RWPE1 (cell line): ENCODE measurements at places on chromosomes 7 and 10.

DNA sequence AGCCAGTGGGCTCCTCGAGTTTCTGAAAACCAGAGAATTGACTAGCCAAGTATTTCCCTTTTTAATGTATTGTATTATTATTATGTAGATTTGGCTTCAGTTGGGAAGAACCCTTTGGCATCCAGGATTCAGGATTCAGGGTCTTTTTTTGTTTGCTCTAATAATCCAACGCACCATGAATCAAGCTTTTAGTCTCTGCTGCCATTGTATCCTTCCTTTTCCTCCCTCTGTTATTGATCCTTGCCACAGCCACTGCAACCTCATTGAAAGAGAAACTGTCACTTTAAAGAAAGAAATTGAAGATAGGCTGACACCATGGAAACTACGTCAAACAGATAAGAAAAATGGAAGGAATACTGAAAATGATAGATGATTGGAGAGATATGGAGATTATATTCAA is 150.0 kb downstream of the CHRM2 start:
- DNase-seq: no peak

DNA sequence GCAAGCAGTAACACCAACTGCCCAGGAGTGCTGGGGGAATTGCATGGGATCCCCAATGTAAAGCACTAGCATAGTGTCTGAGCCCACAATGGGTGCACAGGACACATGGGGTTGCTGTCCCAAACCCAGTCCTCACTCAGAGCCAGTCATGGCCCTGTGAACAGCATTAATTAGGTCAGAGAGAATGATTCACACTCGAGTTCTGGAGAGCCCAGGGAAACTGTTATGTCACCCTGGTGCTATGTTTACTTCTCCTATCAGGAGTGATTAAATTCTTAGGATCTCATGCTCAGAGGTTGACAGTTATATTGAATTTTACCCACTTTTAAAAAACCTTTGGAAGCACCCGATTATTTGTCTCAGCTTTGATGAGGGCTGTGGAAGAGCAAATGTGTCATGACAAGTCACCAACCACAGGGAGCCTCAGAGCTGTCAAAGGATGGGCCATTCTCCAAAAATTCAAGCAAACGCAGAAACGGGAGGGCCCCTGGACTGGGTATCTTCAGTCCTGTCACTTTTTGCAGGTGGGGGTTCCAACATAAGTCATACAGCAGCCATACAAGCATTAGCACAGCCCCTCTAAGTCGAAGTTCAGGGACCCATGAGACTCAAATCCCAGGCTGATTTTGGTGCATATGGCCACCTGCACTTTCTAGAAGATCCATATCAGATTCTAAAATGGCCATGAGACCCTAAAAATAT is 1.3 kb upstream of the RASSF4 start:
- peak; percentile 14 for DNase-seq

GRCh38 chr10:70379581-70380176 is 2.7 kb downstream of the LRRC20 start:
- no peak for DNase-seq

DNA sequence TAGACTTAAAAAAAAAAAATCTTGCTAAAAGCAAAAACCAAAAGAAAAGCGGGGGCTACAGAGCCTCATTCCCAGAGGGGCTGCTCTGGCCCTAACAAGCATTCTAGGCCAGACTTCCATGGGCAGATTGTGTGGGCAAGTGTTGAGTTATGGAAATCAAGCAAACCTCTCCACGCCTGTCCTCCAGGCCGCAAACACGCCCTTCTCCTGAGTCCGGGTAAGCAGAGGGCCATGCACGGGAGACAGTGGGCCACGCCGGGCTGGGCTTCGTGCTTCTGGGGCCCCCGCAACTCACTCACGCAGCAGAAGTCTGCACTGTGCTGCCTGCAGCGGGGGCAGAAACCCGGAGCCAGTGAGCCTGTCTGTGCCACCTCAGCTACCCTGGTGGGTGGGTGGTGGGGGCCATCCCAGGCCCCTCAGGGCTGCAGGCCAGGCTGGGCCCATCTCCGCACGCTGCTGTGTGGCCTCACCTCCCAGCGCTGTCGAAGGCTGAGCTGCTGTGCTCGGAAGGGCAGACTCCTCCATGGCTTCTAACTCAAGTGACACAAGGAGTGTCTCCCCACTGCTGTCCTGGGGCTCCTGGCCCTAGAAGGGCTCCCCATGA is 125.6 kb downstream of the FAM53B start:
- no peak for DNase-seq

- no peak for DNase-seq
Observed at GRCh38 chr10:127345231-127345965, 149.0 kb upstream of the INSYN2A start.

GRCh38 chr10:14697281-14697680 is 77.4 kb downstream of the FAM107B start:
- DNase-seq: no peak
